ENCODE measurements at places on chromosomes 3 and 15.

GRCh38 chr3:134291319-134292254 lies 40.9 kb upstream of the RYK start:
- no peak for DNase-seq

DNA sequence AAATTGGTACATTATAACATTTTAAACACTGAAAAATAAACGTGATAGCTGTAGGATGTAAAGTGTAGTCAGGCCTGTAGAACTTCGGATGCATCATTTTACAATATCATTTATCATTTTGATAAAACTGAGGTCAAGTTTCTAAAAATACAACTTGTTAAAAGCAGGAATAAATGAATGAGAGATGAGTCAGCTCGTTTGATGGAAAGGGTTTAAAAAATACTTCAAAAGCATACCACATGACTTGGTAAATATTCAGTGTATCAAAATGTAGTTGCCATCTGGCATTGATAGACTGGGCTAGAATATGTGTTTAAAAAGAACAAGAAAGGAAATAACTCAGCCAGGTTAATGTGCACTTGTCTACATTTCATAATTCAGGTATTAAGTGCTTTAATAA lies 357.0 kb downstream of the TIGIT start:
- no peak for DNase-seq

DNA sequence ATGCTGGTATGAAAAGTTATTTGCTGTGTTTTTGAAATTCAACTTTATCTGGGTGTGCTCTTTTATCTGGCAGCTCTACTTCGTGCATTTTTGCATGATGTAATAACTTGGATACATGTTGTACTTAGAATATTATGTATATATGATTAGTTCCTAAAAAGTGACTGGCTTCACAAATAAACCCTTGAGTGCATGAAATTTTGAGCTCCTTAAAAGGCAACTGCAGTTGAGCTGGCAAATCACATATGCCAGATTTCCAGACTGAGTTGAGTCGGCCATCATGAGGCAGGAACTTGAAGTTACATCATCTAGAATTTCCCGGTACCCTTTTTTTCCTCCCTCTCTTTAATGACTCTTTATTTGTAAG lies 162.5 kb downstream of the FNDC3B start:
- no peak for DNase-seq

DNA sequence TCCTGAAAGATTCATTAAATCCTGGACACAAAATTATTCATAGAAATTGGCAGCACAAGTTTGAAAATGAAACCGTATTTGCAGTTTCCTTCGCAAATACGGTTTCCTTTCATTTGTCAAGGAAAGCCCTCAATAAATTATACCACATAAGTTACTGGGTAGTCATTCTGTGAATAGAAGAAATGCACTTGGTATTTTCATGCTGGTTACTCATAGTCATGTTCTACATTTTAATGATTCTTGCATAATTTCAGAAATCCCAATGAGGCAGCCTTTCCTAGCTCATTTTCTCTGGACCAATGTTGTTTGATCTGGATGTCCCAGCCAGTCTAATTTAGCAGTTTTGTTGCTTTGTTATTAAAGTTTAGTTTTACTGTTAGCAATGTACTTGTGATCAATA lies 43.2 kb downstream of the MINAR1 start:
- DNase-seq = no peak

DNA sequence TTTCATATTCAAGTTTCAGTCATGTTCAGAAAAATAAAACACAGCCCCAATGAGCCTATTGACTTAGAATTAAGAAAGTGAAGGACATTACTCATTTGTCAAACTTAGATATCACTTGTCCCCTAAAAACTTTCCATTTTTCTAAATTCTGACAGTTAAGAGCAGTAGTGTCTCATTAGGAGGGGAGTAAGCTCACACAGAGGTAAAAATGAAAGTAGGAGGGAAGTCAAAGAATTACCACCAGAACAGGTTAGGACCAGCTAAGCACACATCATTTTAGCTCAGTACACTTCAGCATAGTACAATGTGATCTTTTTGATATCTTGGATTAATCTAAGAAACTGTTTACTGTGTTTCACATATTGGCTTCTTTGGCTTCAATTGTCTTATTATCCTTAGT lies 64.3 kb downstream of the OSTN start:
- no peak for DNase-seq

- DNase-seq = peak; percentile 23
Measured at GRCh38 chr3:194472290-194472920, 14.4 kb downstream of the ATP13A3 start.

- DNase-seq = no peak
Measured at GRCh38 chr3:101813817-101814440, 34.9 kb downstream of the NXPE3 start.

DNA sequence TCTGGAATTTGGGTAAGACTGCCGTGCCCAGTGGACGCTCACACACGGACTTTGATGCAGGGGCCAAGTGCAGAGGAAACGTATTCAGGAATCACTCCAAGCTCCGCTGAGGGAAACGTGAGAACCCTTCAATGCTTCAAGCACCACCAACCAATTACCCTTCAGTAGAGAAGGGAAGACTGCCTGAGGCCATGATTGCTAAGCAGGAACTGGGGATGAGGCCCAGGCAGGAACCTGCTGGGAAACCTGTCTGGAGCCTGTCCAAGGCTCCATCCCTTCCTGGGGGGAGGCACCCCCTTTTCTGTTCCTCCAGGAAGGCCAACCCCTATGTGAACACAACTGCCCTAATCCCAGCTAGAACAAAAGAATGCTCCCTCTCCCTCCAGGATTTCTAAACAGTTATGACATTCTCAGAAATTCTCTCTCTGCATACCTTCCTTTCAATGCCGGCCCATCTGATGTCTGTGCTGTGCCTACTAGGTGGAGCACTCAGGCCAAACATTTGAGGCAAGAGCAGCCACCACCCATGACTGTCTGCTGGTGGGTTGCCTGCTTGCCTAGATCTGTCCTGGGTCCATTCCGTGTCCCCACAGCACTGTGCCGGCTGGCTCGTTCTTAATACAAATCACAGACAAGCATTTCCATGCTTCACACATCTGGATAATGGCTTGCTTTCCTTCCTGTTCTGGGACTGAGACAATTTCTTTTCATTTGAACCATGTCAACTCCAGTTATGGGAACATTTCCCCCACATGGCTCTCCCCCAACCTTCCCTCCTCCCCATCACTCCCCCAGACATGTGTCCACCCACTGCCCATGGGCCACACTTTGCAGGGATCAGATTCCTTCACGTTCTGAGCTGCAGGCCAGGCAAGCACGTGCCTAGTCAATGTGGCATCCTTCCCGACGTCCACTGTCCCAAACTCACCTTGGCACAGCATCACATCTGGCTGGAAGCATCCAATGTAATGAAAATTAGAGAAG lies 149.4 kb downstream of the ADAMTS17 start:
- DNase-seq = no peak

DNA sequence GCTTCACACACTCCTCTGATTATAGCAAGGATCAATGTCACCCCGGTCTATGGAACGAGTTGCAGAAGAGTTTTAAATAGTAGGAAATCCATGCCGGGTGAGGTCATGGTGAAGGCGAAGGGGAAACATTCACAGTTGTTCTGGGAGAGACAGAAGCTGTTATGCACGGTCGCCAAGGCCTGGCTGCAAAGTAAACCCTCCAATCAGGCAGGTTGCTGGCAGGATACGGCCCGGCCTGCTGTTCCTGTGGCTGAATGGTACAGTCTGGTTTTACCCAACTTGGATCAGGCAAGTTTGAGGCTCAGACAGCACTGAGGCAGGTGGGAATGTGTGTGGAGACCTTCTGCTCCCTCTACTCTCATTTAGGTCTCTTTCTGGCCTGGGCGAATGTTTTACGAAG lies 45.3 kb upstream of the ATP2B2 start:
- DNase-seq = no peak

- no peak for DNase-seq
Measured at GRCh38 chr15:29252234-29252633, 17.4 kb downstream of the NSMCE3 start.

- no peak for DNase-seq
Measured at GRCh38 chr15:51825698-51826097, 3.8 kb upstream of the TMOD3 start.

GRCh38 chr3:56878074-56878473 lies 76.3 kb upstream of the ARHGEF3 start:
- no peak for DNase-seq

DNA sequence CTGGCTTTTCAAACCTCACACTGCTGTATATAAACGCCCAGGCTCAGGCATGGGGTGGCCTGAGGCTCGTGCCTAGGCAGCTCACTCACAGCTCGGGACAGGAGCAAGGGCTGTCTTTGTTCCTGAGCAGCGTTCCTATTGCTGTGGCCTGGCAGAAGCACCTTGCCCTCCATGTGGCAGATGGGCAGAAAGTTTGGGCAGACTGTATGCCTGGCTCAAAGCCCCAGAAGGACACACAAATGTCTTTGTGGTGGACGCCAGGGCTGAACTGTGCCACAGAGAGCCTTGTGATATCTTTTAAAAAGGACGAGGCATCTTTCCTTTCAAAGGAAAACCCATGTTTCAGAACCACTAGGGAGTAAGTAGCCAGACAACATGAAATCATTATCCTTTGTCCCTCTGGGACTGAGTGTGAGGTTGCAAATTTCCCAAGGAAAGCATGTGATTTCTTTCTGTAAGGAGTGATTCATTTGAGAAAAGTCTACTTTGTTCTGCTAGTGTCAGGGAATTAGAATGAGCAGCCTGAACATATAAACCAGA lies 29.3 kb upstream of the UBE2E1 start:
- DNase-seq = no peak

DNA sequence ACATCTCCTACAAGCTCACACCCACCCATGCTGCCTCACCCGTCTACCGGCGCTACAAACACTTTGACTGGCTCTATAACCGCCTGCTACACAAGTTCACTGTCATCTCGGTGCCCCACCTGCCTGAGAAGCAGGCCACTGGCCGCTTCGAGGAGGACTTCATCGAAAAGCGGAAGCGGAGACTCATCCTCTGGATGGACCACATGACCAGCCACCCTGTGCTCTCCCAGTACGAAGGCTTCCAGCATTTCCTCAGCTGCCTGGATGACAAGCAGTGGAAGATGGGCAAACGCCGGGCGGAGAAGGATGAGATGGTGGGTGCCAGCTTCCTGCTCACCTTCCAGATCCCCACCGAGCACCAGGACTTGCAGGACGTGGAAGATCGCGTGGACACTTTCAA lies 2.1 kb downstream of the SNX33 start:
- DNase-seq = no peak

DNA sequence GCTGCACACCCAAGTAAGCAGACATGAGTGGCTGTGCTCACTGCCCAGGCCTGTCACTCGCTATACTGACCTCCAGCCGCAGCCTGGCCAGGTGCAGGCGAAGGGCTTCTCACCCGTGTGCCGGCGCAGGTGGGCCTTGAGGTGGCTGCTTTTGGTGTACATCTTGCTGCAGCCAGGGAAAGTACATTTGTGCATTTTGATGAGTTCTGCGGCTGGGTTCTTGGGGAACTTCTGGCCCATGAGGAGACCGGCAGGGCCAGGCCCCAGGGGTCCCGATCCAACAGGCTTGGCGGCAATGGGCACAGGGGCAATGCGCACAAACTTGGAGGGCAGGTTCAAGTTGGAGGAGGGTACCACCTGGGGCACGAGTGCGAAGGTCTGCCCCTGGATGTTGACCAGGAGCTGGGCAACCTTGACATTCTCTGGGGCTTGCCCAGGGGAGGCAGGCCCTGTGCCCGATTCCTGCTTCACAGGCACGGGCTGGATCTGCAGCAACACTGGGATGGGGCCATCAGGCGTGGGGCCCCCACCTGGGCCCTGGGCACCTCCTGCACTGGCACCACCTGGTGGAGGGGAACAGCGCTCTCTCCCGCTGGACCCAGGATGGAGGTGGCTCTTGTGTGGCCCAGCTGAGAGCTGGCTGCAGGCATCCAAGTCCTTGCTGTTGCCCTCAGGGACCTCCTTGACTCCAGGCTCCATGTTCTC lies 5.3 kb downstream of the KLF15 start:
- no peak for DNase-seq

- DNase-seq = no peak
Measured at GRCh38 chr3:46489381-46489780, 8.4 kb upstream of the RTP3 start.

DNA sequence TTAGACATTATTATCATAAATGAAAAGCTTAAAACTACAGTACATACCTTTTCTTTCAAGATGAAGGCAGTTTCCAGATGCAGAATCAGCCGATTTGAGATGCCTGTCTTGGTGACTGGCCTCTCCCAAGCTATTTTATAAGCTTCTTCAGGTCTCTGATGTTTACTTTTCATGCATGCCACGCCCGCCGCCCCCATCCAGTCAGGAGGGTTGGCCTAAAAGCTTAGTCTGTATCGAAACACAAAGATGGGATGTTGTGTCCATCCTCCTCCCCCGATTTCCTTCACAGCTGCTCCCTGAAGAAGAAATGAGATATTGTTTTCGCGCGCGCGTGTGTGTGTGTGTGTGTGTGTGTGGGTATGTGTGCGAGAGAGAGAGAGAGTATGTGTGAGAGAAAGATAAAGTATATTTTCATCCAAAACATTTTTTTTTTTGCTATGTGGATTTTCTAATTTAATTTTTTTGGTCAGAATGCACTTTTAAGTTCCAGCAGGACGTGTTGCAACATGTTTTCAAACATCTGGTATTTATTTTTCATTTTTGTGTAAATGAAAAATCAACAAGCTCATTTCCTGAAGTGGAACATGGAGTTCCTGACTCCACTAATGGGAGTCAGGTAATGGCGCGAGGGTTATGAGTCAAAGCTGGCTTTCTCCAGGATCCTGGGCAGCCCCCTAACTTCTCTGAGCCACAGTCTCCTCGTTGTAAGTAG lies at the start of gene APOD:
Gene APOD, minus strand, starts transcription at position 110 of the 712 bp plus-strand sequence. CDS start 4,479 bp downstream, outside the sequence.
- DNase-seq = no peak

DNA sequence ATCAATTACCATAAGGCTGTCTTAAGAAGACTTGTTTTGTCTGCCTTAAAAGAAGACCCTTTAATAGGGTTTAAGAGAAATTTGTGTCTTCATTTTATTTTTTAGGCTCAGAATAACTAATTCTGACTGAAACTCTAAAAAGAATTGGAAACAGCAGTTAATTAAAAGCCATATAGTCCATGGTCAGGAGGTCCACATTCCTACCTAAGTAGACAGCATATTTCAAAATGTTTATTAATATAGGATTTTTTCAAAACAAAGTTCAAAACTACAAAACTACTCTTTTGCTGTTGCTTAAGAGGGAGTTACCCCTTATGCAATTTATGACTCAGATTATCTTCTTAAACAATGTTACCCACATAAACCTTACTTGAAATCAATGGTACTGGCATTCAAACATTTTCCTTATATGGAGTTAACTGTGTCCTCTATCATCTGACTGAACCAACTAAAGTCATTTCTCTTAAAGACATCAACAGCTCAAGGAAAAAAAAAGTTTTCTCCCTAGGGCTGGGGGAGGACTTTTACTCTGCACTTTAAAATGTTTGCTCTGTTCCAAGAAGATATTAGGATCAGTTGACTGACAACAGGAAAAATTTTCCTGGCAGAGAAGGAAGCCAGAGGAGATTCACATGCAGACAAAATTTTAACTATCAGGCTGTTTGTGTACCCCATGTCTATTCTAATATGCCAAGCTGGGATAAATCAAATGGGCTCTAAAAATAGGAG lies 56.8 kb upstream of the NANOGP8 start:
- DNase-seq = no peak

DNA sequence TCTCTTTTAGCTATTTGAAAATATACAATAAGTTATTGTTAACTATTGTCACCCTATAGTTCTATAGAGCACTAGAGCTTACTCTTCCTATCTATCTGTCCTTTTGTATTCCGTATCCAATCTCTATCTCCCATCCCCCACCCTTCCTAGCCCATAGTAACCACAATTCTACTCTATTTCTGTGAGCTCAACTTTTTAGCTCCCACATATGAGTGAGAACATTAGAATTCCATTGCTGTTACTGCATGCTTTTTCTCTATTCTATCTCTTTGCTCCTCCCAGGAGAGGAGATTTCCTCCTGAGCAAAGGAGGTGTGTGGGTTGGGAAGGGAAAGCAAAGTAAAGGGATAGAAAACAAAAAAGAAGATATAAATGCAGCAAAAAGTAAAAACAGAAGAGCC lies 105.6 kb upstream of the SLC4A7 start:
- DNase-seq = no peak
